Amygdala (tissue), 56 donors: ENCODE measurements at places on chromosomes 12 and 14.

GRCh38 chr12:106249411-106250135 lies 1.8 kb upstream of the CKAP4 start:
- no peak for DNase-seq

DNA sequence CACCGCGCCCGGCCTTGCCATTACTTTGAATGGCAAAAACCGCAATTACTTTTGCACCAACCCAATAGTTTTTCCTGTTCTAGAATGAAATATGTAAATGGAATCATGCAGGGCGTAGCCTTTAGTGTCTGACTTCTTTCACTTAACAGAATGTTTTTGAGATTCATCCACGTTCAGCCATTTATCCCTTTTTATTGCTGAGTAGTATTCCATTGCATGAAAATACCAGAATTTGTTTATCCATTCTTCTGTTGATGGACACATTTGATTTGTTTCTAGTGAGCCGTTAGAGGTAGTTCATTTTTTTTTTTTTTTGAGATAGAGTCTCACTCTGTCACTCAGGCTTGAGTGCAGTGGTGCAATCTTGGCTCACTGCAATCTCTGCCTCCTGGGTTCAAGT lies 90.6 kb downstream of the SLC25A47 start:
- no peak for DNase-seq

DNA sequence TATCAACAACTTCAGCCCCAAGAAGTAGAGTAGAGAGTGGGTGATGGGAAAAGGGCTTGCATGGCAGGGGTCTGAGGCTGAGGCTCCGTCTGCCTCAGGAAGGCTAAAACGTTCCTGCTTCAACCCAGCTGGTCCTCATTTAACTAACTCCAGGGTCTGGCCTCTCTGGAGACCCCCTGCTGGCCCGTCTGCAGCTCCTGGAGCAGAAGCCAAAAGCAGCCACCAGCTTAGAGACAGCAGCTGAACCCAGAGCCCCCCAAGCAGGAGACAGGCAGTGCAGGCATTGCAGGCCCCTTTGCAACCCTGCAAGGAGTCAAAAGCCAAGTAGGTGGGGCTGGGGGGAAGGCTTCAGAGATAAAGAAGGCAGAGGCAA lies 25.1 kb upstream of the LTBP2 start:
- DNase-seq: no peak

DNA sequence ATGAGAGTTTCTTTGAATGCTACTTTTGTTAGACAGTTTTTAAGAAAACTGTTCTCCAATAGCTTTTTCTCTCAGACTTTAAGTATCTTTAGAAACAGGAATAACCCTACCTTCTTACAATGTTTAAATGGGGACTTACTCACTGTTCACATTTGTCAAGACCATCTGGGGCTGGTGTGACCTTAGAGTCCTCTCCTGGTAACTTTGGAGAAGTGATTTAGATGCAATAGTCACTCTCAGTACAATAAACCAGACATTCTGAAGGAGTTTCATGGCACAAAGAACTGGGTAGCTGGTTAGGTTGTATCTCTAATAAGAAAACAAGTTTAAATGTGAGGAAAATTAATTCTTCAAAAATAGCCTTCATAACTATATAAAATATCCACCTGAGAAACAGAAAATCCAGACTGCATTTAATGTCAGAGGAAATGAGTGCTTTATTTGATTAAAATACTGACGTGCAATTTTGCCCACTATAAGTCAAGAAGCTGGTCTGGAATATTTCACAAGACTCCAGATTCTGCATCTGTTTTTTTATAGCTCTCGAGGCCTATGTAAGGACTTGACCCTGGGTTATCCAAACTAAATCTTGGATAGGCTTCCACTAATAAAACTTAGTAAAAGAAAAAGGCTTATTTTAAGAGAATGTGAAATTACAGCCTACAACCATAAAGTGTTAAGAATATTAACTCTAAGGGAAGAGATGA lies 108.7 kb downstream of the PTGER2 start:
- no peak for DNase-seq

DNA sequence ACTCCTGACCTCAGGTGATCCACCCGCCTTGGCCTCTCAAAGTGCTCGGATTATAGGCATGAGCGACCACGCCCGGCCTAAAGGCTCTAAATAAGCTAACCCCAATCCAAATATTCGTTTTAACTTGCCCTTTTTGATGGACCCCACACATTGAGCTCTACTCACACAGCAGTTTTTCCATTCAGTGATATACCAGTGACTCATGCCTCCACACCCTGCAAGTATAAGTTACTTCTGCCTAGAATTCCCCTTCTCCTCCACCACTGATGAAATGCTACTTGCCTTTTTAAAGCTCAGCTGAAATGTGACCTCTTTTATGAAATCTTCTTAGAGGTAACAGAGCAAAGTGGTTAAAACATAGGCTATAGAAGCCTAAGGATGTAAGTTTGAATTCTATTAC lies 68.8 kb downstream of the EXOC5 start:
- DNase-seq: no peak

DNA sequence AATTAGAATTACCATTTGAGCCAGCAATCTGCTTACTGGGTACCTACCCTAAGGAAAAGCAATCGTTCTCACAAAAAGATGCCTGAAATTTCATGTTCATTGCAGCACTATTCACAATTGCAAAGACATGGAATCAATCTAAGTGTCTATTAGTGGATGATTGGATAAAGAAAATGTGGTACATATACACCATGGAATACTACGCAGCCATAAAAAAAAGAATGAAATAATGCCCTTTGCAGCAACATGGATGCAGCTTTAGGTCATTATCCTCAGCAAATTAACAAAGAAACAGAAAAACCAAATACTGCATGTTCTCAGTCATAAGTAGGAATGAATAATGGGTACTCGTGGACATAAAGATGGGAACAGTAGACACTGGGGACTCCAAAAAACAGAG lies 89.8 kb upstream of the MAP1LC3B2 start:
- no peak for DNase-seq

GRCh38 chr14:74571441-74571841 lies 40.6 kb downstream of the LTBP2 start:
- no peak for DNase-seq

- no peak for DNase-seq
These were observed 56.6 kb downstream of the EID3 start for GRCh38 chr12:104360157-104360556.

- DNase-seq: no peak
These were observed 18.9 kb upstream of the LRTM2 start for GRCh38 chr12:1801303-1801975.

GRCh38 chr12:6605421-6606330 lies 1.5 kb downstream of the CHD4 start:
- no peak for DNase-seq

DNA sequence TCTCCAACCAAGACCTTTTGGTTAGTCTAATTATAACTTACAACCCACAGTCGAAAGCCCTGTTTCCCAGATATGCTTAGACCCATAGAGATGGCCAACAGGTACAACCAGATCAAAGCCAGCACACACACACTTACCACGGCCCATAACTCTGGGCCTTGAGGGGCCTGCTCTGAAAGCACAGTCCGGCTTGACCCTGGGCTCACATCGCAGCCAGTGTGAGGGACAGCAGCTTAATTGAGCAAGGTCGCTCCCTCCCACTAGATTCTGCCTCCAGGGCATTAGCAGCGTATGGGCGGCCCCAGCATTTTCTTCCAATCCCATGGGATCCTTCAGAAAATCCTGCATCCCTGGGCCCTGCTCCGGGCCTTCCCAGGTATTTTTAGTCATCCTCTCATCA lies 157.4 kb upstream of the FKBP4 start:
- DNase-seq: no peak

- DNase-seq: no peak
These were observed 14.7 kb downstream of the GPR132 start for GRCh38 chr14:105050551-105050897.

DNA sequence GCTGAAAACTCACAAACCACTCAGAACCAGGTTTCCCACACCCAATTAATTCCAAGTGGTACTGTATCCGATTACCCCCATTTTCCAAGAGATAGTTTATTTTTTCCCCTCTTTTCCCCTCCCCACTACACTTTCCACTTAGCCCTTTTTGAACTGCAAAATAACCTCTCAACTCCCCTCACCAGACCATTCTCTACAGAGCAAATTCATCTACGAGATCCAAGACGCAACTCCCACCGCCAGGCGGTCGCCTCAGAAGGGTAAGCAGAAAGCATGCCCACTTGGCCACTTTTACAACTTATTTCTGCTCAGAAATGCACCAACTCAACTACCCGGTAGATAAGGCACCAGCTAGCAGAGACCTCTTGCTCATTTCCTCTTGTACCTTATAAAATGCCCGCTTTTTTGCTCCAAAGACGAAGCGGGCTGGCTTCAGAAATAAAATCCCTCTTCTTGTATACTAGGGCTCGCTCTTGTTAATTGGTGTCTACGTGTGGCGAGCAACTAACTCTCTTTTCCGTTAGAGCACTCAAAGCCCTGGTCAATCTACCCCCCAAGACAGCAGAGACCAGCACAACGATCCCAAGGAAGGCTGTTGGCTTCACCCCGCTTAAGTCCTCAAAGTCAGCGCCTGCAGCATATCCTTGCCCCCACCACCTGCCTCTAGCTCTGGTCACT lies 910 bp upstream of the SRP54 start:
- no peak for DNase-seq

DNA sequence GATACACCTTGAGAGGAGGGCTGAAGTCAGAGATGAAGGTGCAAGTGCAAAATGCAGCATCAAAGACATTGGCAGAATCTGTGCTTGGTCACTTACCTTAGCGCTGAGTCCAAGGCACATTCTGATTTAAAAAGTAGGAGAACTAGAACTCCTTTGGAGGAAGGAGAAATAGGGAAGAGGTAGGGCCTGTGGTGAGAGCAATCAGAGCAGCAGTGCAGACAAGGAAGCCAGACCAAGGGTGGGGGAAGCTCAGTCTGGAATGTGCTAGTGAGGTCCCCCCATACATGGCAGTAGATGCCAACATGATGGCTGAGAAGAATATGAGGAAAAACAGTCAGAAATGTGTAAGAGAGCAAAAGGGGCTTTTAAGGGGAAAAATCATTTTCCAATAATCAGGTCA lies 206.5 kb downstream of the SSPN start:
- DNase-seq: peak; percentile 9

- DNase-seq: no peak
These were observed 420.7 kb downstream of the ADAMTS20 start for GRCh38 chr12:43131301-43131700.

DNA sequence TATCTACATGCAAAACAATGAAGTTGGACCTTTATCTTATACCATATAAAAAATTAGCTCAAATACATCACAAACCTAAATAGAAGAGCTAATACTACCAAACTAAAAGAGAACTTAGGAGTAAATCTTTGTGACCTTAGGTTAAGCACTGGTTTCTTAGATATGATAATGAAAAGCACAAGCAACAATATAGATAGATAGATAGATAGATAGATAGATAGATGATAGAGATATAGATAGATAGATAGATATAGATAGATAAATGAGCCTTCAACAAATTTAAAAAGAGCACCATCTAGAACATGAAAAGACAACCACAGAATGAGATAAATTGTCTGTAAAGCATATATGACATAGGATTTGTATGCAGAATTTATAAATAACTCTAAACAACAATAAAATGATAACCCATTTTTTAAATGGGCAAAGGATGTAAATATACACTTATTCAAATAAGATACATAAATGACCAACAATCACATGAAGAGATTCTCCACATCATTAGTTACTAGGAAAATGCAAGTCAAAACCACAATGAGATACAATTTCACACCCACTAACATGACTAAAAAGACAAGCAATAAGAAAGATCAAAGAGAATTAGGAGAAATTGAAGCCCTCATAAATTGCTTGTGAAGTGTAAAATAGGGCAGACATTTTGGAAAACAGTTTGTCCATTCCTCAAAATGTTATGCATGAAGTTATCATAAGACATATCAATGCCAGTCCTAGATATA lies 293.7 kb downstream of the BTG1 start:
- no peak for DNase-seq

GRCh38 chr14:99451234-99451633 lies 29.4 kb downstream of the SETD3 start:
- DNase-seq: no peak

- DNase-seq: no peak
These were observed 22.9 kb downstream of the NDUFA12 start for GRCh38 chr12:94980577-94980976.

DNA sequence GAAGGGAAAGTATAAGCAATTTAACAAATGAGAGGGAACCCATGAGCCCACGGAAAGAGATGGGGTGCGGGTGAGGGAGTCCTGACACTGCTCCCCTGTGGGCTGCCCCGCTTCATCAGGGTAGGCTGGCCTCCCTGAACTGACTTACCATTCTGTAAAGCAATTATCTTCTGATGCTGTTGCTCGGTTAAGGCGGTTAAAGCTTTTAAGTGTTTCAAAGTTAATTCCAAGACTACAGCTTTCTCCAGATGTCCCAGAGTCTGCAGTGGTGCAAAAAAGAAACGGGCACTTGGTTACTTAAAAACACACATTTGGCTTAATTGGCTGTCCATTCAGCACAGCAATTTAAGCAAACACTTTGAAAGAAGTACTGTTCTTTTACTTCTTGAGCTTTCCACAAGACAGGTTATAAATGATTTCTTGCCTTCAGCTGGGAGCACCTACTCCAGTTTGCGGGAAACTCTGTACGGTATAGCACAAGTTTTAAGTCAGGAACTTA lies 1.3 kb downstream of the BHLHE41 start:
- peak; percentile 72 for DNase-seq

DNA sequence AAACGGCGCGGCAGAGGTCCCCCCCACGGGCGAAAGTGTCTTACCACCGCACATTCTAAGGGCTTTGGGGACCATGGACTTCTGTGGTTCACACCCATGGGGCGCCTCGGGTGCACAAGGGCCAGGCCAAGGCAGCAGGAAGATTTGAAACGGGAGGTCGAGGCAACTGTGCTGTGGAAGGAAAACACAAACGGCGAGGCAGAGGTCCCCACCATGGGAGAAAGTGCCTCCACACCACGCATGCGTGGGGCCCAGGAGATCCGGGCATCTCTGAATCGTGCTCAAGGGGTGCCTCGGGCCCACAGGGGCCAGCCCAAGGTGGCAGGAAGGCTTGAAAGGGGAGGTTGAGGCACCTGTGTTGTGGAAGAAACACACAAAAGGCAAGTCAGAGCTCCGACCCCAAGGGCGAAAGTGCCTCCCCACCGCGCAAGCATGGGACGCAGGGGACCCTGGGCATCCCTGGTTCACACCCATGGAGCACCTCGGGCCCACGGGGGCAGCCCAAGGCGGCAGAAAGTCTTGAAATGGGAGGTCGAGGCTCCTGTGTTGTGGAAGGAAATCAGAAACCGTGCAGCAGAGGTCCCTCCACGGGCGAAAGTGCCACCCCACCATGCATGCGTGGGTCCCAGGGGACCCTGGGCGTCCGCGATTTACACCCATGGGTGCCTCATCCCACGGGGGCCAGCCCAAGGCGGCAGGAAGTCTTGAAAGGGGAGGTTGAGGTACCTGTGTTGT lies 371.0 kb downstream of the ALG10 start:
- no peak for DNase-seq
